ENCODE measurements at places on chromosomes 2 and 18.

- peak; percentile 78 for DNase-seq
Measured at GRCh38 chr2:162840598-162841246, 2.2 kb upstream of the KCNH7 start.

- no peak for DNase-seq
Measured at GRCh38 chr18:43886341-43886740, 609.1 kb upstream of the SYT4 start.

DNA sequence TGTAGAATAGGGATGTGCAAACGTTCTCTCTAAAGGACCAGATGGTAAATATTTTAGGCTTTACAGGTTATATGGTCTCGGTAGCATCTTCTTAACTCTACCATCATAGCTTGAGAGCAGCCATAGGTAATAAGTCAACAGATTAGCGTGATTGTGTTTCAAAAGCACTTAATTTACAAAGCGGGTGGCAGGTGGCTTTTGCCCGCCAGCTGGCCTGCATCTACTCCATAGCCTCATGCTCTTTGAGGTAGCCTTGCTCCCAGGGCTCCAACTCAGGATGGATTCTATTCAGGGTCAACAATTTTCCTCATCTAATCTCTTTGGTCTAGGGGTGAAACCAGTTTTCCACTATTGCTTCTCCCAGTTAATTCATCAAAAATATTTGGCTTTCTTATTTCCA, 5.0 kb upstream of the ATP9B start:
- DNase-seq: no peak

GRCh38 chr2:168749297-168749696, 53.1 kb upstream of the NOSTRIN start:
- DNase-seq: no peak

GRCh38 chr2:230713331-230714135, 891 bp downstream of the CAB39 start:
- peak; percentile 51 for DNase-seq

DNA sequence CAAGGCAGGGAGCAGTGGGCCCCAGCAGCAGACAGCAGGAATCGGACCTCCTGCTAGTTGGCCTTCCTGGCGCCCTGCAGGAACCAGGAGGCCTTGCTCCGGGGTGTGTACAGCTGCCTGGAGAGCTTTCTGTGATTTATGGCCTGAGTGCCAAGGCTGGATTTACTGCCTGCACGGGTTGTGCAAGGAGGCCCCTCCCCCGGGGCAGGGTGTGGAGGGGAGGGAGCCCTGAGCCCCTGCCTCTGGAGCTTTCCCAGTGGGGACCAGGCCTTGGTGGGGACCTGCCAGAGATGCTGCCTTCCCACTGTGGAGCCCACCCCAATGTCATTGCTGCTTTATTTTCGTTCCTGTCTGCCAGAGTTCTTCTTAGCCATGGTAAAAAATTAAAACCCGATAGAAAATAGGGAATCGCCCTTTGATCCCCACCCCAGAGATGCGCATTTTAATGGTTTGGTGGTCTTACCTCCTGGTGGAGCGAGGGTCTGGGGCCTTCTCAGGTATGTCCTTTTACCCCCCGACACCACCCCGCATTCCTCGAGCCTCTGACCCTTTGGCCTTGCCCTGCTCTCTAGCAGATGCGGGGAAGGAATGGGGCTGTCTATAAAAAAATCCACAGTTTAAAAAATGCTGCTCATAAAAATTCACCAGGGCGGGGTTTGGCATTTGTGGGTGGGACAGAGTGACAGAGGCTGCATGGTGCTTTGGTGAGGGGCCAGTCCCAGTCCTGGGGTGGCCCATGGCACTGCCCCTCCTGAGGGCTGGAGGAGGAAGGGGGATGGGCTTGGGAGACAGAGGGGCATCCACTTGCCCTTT, 6.9 kb upstream of the RALB start:
- no peak for DNase-seq

- DNase-seq: no peak
Measured at GRCh38 chr2:6730649-6731532, 134.8 kb downstream of the CMPK2 start.

DNA sequence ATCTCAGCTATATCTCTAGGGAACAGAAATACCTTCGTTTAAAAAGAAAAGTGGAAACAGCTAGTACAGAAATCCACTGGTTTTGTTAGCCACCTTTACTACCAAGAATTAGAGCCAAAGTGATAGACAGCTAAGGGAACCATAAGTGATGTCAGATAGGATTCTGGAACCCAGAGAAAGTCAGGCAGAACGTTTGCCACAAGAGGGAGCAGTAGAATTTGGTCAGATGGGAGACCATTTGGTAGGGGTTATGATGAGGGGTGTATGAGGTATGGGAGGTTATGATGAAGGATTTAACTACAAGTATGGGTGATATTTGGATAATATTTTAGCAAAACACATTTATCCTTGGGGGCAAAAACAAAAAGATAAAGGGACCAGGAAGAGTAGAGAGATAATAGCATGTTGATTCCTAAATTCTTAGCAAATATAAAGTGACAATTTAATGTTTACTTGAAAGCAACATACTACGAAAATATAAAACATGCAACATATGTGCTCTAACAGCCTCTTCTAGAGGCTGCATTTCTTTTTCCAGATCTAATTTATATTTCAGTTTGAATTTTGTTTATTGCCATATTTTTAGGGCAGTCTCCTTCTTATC, 3.3 kb downstream of the SLC8A1 start:
- peak; percentile 32 for DNase-seq

- DNase-seq: no peak
Measured at GRCh38 chr2:71878626-71879508, 268.8 kb downstream of the CYP26B1 start.

DNA sequence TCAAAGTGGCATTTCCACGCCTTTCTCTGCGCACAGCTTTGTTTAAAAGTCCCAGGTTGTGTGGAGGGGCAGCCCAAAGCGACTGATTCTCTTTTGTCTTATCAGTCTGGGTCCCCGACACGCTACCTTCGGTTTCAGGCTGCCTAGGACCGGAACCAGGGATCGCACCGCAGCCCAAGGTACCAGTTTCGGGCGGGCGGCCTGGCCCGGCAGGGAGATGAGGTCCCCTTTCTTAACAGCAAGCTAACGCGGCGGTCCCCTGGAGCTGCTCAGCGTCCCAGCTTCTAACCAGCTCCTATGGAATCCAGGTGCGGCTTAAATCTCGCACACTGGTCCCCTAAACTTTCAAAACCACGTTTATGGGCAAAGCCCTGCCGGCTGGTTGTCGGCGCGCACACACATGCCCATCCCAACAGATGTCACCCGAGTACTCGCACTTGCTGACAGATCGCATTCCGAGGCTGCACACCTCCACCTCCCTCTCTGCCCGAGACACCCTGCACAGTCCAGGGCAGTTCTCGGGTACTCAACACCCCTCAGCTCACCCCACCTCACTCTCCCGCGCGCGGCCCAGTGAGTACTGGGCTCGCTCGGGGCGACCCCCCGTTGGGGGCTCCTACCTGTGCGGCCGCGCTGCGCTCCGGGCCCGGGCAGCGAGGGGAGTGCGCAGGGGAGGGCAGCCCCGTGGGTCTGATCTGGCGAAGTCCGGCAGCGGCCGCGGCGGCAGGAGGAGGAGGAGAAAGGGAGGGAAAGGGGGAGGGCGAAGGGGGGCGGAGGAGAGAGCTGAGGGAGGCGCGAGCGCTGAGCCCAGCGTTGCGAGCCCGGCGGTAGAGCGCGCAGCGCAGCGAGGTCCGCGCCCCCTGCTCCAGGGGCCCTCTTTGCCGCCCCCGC, at the start of gene EFEMP1:
TSS of gene EFEMP1 (minus strand) at position 692 of the 891 bp plus-strand sequence. CDS start 1,342 bp downstream, outside the sequence.
- DNase-seq: peak; percentile 74

- DNase-seq: peak; percentile 50
Measured at GRCh38 chr2:20213651-20214565, 11.0 kb downstream of the SDC1 start.

- DNase-seq: no peak
Measured at GRCh38 chr2:107806901-107807300, 19.8 kb upstream of the RGPD4 start.

GRCh38 chr2:215617060-215617824, 181.4 kb upstream of the FN1 start:
- no peak for DNase-seq

GRCh38 chr18:45439851-45440645, 175.2 kb upstream of the SLC14A2 start:
- DNase-seq: no peak

DNA sequence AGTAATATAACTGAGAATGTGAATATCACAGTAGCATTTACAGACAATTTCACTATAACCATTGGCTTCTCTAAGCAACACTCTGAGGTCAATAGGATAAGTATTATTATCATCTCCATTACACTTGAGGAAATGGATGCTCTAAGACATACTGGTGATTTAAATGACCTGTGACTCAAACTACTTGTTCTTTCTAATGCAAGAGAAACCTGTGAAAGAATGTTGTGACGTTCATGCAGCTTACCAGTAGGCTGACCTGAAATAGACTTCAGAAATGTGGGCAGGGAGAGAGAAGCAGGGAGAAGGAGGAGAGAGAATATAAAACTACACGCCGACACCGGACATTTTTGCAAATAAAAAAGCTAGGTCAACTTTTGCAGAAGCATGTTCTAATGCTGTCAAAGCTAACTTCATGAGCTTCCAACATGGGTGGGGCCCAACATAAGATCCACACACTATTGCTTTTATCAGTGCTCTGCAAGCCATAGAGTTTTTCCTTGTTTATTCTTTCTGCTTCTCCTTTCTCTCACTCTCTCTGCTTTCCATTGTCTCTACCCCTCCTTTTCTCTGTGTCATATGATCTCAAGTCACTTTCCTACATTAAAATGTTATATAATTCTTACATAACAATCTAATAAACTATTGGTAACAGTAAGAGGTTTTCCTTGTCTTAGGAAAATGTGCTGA, 217.6 kb upstream of the FN1 start:
- no peak for DNase-seq

GRCh38 chr2:68458981-68459380, 8.1 kb downstream of the FBXO48 start:
- DNase-seq: no peak

DNA sequence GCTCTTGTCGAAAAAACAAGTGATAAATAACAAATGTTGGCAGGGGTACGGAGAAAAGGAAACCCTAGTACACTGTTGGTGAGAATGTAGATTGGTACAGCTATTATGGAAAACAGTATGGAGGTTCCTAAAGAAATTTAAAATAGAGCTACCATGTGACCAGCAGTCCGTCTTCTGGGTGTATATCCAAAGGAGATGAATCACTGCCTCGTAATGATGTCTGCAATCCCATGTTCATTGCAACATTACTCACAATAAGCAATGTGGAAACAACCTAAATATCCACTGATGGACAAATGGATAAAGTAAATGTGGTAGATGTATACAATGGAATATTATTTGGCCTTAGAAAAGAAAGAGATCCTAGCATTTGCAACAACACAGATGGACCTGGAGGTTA, 50.6 kb downstream of the SLC16A14 start:
- DNase-seq: no peak

DNA sequence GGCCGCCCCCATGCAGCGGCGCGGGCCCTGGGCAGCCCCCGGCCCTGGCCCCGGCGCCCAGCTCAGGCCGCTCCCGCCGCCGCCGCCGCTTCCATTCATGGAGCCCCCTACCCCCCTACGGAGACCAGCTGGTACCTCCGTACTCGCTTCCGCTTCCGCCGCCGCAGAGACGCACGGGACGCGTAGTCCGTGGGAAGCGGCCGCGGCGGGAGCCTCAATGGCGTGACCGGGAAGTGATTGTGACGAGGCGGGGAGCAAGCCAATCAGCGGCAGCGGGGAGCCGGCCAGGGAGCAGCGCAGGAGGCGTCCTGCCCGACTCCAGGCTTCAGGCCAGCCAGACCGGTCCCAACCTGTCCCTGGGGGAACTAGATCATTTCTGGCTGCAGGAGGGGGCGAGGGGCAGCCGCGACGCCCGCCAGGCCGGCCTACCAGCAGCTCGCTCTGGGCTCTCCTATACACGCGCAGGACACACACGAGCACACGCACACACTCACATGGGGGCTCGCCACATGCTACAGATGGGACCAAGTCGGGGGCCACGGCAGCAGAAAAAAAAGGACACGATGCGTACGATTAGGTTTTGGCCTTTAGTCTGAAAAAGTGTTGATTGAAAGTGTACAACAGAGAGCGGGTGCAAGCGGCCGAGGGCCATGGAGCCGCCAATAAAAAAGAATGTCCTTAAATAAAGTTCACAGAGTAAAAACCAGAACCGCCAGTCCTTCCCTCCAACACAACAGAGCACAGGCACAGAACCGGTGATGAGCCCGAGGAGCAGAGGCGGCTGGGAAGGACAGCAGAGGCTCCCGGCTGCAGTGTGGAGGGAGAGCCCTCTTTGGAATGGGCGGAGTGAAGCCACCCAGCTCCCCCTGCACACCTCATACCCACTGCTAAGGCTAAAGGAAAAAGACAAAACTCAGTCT, at the start of gene ZNF513:
TSS of gene ZNF513 (minus strand) at position 109 of the 920 bp plus-strand sequence. CDS start 208 bp downstream, outside the sequence.
- peak; percentile 94 for DNase-seq

DNA sequence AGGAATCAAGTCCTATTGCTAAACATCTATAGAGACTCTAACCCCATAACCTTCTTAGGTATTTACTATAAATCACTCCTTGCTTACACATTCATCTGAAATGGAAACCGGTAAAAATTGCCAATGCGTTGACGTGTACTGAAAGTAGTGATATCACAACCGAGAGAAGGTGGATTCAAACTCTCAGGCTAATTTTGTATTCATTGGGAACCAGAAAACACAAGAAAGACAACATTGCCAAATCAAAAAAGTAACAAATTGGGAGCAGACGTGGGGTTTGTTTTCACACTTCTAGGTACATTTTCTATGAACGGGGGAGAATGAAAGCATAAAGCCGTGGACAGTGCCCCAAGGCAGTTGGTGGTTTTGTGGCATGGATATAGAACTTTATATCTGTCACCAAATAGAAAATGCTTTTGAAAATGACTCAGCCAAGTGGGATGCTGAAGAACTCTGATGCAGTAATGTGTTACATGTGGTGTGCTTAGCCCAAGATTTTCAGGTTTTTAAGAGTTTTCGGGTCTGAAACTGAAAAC, 155.1 kb upstream of the RASGRP3 start:
- DNase-seq: peak; percentile 38

DNA sequence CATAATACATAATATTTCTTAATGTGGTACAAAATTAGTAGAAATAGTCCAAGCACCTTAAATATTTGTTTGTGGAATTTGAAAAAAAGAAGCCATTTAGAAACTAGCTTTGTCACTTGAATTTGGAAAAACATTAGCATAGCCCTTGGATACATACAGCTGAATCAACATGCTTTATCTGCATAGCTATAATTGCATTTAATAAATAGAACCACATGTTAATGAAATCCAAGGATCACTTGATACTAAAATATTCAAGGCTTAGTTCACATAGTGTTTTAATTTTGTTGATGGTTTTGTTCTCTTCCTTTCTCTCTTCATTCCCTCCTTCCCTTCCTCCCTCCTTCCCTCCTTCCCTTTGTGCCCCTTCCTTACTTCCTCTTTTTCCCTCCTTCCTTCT, 169.4 kb upstream of the NRXN1 start:
- DNase-seq: no peak

Measured in GM12865 (cell line).